SJSA1 (cell line): ENCODE measurements at places on chromosomes 12 and 14. TPM values are rescaled to one million over a fixed set of nuclear protein-coding genes. Genes with fewer than 3 reads are reported as not detected.

Gene MEG3
- 37.3 and 39.1 TPM in 2 replicates for total RNA-seq

Gene LMNTD1
- total RNA-seq: 1.0 and 1.9 TPM in 2 replicates

GRCh38 chr14:27881646-27882045, 884.9 kb upstream of the FOXG1 start:
- no peak for DNase-seq

Gene CMA1
- not detected in 2 replicates for total RNA-seq

Gene GPRC5A
- 1.6 and 2.8 TPM in 2 replicates for total RNA-seq

DNA sequence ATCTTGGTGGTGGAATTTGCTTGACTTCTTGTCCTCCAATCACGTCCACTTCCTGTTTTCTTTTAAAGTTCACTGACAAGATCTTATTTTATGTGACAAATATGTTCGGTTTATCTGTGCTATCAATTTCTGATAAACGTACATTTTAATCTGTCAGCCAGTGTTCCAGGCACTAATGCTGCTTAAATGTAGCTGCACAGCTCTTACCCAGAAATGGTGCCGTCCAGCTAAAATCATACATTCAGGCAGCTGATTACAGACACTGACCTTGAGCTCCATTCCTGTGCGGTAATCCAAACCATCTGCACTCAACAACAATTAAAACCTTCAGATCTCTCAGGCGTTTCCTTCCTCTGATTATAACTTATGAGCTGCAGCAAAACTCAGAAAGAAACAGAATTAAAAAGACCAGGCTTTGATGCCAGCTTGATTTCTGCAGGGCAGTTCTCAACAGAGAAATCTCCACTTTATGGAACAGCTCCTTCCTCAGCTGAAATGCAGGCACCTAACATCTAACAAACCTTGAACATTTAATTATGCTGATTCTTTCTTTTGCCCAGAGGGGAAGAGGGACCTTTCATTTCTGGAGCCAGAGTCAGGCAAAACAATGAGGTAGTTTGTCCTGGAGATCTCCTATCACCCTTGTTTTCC, 26.4 kb upstream of the RASSF3 start:
- DNase-seq: no peak

GRCh38 chr14:105144026-105144665, 24.4 kb downstream of the JAG2 start:
- no peak for DNase-seq

DNA sequence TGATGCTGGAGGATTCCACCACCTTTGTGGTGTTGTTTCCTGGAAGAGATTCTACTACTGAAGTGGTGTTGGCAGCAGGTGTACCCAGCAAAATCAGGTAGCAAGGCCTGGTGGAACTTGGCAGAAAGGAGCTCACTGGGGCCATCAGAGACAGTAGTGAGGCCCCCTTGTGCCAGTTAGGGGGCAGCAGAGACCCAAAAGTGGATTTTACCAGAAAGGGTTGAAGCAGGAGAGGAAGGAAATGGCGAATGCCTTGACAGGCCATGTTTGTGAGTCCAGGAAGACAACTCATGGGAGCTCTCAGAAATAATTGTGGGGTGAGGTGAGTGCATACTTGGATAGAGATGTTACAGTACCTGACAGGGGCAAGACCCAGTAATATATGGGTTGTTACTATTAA, 137.7 kb upstream of the FGD4 start:
- no peak for DNase-seq

DNA sequence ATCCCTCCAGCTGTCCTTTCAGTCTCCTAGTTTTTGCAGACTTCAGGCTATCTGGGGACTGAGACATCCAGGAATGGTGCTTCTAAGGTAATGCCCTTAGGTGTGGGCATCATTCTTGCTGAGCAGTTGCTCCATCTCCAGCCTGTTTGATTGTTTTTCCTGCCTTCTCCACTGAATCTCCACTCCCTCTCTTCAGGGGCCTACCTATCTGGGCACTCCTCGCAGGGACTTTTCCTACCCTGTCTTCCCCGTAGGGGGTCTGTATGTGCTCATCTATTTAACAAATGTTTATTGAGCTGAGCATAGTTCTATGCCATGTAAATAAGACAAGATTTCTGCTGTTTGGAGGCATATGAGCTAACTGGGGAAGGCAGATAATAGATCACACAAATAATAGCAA, 2.5 kb downstream of the FITM1 start:
- DNase-seq: no peak
